Tibial artery (tissue), 4 donors: ENCODE measurements at places on chromosomes 2 and 18.

GRCh38 chr2:84160453-84160852 is 298.6 kb downstream of the SUCLG1 start:
- DNase-seq = no peak

DNA sequence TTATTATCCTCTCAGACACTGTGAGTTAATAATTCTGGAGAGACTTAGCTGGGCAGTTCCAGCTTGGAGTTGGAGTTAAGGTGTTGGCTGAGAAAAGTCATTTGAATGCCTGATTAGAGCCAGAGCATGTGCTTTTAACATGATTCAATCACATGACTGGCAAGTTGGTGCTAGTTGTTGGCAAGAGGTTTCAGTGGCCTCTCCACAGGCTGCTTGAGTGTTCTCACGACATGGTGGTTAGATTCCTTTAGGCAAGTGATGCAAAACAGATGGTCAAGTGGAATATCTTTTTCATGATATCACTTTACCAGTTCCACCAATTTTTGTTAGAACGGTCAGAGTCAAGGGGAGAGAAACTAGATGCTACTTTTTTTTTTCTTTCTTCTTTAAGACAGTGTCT is 262.7 kb upstream of the FN1 start:
- DNase-seq = no peak

DNA sequence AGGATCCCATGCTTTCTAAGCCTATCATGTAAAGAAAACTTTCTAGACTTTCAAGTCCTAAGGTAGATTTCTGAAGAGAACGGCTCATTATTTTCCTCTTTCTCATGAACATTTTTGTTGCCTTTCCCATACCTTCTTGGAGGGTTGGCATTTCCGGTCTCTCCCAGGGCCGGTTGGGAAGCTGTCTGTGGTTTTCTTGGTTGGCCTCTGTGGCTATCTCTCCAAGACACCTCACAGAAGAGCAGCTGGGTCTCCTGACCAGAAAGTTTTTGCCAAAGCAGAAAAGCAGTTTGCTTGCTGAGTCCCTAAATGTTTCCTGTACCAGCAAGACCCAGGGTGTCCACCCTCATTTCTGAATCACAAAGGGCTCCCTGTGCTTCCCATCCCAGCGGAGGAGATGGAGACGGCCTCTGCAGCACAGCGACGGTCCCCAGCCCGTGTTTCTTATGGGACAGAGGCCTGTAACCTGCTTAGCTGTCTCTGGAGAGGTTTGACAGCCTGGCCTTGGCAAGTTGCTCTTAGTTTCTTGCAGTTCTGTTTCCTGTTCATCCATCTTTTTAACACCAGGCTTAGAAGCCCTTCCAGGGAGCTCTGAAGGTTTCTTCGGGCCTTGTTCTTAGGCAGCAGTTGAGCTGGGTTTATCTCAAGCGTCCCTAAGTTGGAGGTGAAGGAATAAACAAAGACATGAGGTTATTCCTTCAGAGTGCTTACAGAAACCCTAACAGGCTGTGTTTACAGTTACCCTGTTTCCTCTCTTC is 39.8 kb downstream of the GREB1 start:
- no peak for DNase-seq

DNA sequence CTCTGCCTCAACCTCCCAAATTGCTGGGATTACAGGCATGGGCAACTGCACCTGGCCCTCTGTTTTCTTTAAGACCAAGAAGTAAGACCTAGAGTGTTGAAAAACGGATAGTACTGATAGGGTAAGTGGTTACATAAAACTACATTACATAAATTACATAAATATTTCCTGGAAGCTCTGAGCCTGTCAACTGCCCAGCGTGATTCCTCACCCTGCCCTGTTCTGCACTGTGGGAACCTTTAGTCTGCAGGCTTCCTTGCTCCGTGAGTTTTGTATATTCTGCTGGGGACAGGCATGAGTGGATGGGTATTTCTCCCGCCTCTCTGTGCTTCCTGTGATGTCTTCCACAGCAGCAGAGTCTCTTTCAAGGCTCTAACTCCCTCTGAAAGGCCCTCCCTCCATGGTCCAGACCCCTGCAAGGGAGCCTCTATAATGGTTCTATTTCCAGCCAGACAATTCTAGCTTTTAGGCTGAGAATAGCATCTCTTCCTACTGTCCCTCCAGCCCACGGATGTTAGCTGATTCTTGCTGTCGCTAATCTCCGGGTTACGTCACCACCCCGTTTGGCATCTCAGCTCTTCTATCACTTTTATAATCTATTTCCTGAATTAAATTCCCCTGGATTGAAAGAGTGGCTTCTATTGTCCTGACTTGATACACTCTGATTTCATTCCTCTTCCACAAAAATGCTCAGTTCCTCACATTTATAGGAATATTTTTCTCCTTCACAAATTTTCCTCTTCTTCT is 49.5 kb upstream of the PLEKHM3 start:
- DNase-seq = no peak

DNA sequence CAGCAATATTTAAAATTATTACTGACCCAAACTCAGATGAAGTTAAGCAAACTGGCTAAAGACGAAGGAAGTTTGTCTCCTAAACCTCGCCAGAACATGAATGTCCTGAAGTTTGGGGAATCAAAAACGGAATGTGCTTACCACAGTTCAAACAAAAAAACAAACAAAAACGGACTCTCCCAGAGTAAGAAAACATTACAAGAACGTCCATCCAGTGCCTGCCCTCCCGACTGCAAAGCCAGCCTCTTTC is 1.1 kb downstream of the KANSL1L start:
- DNase-seq = no peak

DNA sequence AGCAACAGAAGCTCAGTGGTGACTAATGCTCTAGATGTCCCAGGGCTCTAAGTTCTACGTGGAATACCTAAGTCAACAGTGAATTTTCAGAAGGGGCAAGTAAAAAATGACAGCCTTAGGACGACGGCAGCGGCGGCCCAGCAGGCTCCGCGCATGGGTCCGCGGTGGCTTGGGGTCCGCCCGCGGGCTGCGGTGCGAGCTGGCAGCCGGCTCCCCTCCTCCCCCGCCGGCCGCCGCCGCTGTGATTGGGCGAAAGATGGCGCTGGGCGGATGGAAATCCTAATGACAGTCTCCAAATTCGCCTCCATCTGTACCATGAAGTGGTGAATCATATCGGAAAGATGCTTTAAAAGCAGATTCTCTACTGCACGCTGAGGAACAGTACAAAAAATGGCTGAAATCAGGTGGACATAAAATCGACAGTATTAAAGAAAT is 74.7 kb downstream of the HNRNPLL start:
- no peak for DNase-seq

DNA sequence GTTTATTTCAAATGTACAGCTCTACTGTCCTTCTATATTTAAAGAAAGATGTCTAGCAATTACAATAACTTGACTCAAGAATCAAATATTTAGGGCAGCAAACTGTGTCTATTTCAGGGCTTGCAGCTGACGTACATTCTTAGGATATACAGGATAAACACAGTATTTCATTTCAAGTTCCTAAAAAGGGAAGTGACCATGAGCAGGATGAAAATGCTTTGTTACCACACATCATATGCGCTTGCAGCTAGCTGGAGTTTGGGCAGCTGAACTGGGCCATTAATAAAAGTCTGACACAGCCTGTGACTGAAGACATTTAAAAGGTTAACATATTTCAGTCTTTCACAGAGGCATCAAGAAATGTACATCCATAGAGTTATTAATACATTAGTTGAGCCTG is 264.6 kb upstream of the TRIB2 start:
- DNase-seq = no peak

GRCh38 chr2:169362118-169362893 is at the start of gene LRP2:
Gene LRP2, minus strand, starts transcription at chr2:169362534. Its CDS starts 135 bp downstream, at chr2:169362399.
- no peak for DNase-seq

DNA sequence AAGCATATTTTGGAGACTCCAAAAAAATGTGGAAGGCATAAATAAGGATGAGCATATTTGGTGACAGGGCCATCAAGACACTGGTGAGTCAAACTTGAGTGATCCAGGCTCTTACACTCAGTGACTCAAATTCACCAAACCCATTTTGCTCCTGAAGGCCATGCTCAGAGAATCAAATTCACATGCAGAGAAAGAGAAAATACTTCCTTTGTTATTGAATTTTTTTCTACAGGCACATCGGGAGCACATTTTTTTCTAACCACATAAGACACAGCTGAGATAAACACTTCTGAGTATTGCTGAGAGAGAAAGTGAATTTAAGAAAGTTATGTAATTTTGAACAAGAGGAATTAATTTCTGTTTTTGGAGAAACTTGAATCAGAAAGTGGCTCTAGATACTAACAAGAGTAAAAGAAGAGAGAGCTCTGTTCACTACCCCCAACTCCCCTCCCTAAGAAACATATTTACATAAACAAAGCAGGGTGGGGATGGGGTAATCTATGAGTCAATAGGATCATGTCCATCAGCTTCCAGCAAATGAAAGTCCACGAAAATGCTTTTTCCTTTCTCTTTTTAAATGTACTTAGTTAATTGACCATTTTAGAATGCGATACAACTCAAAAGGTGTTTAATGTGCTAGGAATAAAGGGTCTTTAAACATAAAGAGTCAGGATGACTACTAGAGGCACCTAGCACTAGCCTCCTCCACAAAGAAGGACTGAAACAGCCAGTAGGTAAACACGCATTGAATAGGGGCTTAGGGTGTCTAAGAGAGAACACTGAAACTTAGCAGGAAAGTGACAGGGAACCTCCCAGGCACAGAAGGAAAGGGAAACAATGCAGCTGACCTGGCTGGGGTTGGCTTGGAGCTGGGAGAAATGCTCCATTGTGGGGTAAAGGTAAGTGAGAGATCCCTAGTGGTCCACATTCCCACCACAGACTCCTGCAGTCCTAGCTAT is 152.3 kb downstream of the KCNE4 start:
- no peak for DNase-seq

DNA sequence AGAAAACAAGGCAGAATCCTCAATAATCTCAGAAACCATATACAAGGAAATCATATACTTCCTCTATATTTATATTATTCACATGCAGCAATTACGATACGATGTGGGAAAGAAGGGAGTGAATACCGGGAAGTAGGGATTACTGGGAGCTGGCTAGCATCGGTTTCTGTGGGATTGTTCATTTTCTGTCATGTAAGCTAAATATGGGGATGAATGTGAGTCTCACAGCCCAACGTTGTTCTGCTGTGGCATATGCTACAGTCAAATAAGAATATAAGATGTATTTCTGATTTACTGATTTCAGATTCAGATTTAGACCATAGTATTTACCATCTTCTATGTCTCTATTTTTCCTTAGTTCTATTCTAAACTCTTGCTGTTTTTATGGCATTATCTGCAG is 113.6 kb downstream of the EVA1A start:
- no peak for DNase-seq
